ENCODE measurements at places on chromosomes 16 and 17.

DNA sequence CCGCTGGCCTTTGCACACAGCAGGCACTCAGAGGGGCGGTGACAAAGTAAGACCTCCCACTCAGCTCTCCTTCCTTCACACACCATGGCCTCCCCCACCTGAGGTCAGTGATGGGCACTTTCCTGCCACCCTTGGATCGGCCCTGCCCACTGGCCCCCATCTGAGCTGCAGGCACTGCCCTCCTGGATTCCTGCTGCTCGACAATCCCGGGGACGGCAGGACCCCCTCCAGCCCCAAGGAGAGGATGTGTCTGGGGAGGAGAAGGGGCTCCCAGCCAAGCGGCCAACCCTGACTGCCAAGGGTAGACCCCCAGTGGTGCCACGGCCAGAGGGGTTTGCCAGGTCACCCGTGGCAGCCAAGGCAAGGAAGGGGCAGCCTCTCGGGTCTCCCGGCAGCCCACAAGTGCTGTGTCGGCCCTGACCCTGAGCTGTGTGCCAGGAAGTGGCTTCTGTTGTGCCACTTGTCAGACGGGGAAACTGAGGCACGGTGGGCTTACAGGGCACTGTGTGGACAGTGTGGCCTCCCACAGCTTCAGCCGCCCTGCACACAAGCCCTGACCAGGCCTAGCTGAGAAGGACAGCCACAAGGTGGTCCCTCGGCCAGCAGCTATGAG, 22.7 kb downstream of the PIEZO1 start:
- DNase-seq, result no peak

DNA sequence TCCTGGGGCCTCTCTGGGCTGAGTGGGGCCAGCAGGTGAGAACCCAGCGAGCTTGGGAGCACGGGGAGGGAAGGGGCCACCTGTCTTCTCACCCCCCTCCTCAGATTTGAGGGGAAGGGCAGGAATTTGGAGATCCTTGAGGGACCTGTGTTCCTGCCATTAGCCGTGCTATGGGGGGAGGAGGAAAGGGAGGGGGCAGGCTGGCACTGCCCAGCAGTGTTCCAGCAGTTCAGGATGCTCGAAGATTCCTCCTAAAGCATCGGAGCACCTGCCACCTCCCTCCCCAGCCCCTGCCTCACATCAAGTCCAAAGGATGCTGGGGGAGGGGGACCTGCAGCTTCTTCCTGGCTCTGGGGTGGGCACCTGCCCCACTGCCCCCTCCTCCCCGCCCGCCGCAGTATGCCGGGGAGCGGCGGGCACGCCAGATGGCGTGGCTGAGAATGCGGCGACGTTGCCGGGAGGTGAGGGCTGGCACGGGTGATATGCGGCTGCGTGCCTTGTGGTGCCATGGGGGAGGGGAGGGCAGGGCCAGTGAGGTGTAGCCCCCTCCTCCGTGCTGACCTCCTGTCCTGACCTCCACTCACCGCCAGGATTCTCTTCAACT, 4.7 kb upstream of the NEUROD2 start:
- DNase-seq, result no peak

DNA sequence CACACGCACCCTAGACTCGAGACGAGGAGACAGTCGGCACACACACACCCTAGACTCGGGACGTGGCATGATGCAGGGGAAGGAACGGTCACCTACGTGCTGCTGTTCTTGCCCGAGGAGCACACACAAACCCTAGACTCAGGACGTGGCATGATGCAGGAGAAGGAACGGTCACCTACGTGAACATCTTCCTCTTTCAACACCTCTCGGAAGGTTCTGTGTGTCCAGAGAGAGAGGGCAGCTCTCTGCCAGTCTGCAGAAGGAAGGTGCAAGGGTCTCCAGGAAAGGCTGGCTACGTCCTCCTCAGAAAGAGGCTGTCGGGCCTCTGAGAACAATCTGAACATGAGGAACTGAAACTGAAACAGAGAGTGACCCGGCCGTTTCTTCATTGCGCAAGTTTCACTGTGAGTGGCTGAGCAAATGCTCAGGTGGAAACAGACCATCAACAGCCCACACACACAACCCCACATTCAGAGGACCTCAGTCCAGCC, 43.4 kb downstream of the ZNF276 start:
- peak; percentile 73 for DNase-seq

GRCh38 chr17:27862004-27862403, 31.2 kb downstream of the LYRM9 start:
- DNase-seq, result no peak

GRCh38 chr16:57592591-57593003, 35.8 kb upstream of the ADGRG1 start:
- peak; percentile 89 for DNase-seq

DNA sequence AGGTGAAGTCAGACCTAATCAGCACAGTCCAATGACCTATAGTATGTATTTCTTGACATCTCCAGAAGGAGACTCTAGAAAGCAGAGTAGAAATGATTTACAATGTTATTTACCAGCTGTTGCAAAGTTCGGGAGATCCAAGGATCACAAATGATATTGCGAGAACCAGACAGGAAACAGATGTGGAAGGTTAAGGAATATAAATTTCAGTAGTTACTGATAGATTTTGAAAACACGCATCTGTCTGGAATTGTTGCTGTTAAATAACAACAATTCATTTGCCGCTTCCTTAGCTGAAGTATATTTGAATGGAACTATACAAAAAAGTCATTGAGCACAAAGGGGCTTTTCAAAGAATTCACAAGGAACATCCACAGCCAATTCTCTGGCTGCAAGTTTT, 72.0 kb downstream of the STXBP4 start:
- DNase-seq, result no peak

DNA sequence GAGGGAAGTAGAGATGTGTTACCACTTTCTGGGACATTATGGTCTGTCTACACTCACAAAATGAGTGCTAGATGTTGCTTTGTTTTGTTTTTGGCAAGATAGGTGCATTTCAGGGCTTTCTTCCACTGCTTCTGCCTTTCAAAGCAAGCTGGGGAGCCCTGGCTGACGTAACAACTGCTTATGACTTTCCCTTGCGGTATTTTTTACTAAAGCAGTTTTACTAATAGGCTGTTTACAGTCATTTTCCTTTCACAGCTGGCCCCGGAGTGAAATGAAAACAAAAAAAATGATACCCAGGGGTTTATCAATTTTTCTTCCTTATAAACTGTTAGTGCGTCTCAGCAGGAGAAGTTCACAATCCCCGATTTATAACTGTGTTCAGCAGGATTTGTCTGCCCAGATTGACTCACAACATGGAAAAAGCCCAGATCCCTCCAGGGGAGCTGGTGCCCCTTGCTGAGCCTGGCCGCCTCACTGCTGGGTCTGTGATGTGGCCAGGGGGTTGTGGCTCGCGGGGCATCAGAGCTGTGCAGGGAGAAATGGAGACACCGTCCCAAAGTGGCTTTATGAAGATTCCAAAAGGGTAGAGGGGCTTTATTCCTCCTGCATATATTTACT, 184.4 kb upstream of the HS3ST3A1 start:
- DNase-seq, result no peak

- no peak for DNase-seq
These were observed 45.2 kb downstream of the AXIN2 start for GRCh38 chr17:65515959-65516948.

- no peak for DNase-seq
These were observed 336.5 kb downstream of the C16orf95 start for GRCh38 chr16:86980644-86981043.

GRCh38 chr16:72744076-72744793, 303.7 kb downstream of the ZFHX3 start:
- no peak for DNase-seq

GRCh38 chr16:30430428-30430970, 669 bp upstream of the DCTPP1 start:
- DNase-seq, result no peak

GRCh38 chr17:69869667-69870066, 205.4 kb upstream of the KCNJ16 start:
- no peak for DNase-seq

DNA sequence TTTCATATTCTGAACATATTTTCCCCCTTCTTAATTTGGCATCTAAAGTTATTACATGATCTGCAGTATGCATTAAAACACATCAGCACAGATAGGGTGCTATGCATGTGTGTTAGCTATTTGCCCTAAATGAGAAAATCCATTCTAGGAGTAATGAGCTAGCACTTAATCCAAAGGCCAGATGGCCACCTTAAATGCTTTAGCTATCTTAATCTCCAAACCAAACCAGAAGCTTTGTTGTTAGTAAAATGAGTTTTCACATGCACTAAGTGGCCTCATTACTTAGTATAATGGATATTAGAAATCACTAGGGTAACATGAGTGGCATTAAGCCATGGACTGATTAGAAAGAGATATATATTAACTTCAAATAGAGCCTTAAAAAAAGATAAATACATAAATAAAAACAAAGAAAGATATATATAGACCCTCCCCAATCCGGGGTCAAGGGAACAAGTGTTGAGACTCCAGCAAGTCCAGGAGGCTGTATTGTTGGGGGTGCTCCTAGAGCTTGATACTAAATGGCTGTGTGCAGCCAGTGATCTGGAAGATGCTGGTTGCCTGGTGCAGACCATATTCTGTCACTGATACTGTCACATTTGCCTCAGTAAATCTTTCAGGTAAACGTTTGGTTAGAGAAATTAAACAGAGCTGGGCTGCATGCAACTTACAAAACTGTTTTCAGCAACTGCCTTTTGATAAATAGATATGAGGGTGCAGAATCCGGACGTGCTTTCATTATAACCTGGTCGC, 67.3 kb downstream of the MYH10 start:
- DNase-seq, result no peak

DNA sequence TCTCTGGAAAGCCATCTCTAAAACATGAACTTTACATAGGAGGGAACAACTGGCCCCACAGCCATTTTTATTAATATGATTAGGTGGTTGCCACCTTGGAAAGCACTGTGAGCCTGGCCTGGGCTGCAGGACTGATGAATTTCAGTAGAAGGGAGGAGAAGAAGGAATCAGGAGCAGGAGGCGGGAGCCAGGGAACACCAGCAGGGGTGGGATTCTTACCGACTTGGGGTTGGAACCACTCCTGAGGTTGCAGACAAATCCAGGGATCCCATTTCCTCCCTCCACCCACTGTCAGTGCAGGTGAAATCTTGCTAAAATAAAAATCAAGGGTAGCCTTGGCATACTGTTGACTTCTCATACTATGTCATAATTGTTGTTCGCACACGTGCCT, 16.9 kb upstream of the MAP3K14 start:
- no peak for DNase-seq

DNA sequence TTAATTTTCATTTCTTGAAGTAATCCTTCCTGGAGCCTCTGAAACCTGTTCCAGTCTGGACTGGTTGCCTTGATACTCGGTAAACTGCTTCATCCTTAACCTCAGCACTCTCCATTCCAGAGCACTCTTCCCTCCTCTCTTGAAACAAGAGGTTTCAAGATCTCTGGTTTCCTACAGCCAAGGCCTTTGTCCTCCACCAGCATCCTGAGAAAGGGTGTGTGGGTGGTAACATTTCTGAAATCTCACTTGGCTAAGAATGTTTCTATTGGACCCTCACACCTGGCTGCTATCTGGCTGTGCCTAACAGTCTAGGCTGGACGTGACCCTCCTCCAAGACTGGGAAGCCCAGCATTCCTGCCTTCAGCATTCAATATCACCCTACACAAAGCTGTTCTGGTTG, 99.7 kb downstream of the CYTH1 start:
- no peak for DNase-seq

GRCh38 chr16:84766978-84767773, 52.6 kb upstream of the CRISPLD2 start:
- no peak for DNase-seq

- no peak for DNase-seq
These were observed 21.0 kb upstream of the SUPT4H1 start for GRCh38 chr17:58373003-58373402.

DNA sequence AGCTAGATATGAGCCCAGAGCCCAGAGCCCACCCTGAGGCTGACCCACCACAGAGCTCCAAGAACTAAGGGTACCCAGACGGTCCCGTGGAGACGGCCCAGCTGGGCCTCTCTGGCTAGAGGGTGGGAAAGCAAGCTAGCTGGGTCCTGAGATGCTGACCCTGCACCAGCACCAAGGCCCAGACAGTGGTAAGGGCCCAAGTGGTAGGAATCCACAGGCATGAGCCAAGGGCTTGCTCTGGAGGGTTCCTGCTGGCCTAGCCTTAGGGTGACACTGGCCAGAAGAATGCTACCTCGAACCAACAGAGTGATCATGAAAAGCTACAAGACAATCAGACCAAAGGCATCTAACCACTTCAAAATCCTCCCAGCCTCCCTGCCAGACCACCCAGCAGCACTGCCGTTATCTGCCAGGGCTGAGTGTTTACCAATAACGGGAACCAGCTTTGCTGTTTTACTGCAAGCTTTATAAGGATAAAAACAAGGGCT, 13.2 kb downstream of the HIC1 start:
- no peak for DNase-seq

- DNase-seq, result no peak
These were observed 19.9 kb downstream of the ZNF200 start for GRCh38 chr16:3214904-3215600.

GRCh38 chr17:76432712-76433336, 20.1 kb downstream of the UBE2O start:
- DNase-seq, result no peak

- no peak for DNase-seq
These were observed 200.4 kb downstream of the RAB11FIP4 start for GRCh38 chr17:31591924-31592323.

- no peak for DNase-seq
These were observed 116.9 kb downstream of the PHKB start for GRCh38 chr16:47578033-47578432.

DNA sequence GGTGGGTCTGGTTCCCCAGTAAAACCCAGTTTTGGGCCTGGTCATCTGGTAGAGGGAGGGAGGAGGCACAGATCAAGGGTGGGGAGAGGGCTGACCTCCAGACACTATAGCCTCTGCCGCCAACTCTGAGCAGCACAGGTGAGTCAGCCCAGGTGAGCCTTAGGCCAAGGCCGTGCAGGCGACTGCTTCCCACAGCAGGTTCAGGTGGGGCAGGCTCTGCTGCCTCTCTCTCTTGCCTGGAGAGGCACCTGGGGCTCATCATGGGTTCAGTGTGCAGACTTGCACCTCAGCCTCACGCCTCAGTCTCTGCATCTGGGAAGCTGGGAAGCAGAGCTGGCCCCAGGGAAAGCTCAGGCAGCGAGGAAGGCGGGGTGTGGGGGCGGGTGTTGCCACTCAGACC, 37.8 kb upstream of the IL34 start:
- no peak for DNase-seq

DNA sequence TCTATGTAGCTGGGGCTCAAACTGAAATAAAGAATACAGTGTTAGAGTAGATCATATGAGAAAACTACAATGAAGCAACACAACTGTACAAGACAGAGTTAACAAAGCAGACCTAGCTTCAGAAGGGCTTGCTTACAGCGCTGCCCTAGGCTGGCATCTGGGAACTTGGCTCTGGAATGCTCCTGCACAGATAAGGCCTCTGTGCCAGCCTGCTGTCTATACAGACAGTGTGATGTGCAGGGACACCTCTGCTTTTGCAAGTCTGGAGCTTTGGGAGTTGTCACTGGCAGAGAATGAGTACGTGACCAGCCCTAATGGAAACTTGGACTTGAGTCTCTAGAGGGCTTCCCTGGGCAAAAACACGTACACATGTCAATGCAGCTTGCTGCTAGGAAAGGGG, 32.1 kb upstream of the SLC38A8 start:
- no peak for DNase-seq
